NCI-H226 (cell line): ENCODE measurements at places on chromosomes 4 and X.

DNA sequence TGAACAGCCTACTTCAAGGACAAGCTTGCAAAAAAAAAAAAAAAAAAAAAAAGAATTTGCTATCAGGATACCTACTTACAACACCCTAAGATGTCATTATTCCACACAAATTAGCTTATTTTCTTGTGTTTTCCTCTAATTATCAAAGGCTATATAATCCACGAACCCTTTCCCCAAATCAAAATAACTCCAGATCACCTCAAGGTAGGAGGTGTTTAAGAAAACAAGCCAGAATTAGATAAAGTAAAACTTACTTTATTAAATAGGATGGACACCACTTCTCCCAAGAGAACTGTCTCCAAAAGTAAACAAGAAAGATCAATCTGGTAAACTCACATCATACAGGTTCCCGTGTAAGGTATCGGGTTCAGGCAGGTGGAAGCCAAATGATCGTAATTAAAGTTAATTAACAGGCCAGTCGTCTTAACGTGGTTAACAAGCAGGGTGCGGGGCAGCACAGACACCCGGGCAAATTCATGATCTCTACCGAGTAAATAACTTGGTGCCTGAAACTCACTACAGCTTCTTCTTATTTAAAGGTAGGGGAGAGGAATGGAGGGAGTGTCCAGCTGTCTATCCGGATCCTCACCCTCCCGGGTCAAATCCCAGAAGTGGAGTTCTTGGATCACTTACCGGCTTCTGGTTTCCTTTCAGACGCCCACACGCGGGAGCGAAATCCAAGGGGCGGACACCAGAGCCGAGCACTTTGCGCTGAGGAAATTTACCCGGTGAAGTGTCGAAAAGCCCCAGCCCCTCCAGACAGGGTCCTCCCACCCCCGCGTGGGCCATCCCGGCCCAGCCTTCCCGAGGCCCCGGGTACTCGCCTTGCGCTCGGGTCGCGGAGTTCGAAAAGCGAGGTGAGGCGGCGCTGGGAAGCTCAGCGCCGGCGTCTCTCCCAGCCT lies 708 bp downstream of the ARAP2 start:
- DNase-seq = peak; percentile 74

- no peak for DNase-seq
These were observed 236.9 kb downstream of the AR start for GRCh38 chrX:67780694-67781109.

DNA sequence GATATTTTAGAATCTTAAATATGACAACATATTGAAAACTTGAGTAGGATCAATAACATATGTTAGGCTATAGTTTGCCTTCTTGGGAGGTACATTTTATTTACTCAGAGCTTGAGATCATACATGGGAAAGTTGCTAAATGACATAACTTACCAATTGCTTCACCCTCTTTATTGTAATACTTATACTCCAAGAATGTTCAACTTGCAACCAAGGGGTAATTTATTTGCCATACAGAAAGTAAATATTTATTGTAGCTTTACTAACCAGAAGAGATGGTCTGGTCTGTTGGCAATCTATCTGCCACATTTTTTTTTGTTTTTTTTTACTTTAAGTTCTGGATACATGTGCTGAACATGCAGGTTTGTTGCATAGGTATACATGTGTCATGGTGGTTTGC lies 426.6 kb downstream of the ARHGAP24 start:
- DNase-seq = no peak

DNA sequence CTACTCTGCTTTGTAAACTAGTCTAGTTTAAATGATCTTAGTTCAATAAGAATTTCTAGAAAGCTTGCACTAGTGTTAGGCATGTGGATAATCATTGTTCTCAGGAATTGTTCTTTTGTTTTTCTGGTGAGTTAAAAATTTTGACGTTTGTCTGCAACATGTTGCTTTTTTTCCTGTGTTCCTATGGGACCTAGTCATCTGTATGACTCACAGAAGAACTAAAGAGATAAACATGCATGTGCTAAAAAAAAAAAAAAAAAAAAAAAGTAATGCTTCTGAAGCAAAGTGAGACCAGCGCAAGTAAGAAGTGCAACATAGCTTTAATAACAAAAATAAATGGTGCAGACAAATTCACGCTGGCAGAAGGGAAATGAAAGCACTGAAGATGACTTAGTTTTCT lies 471.2 kb downstream of the IQCM start:
- DNase-seq = peak; percentile 36

DNA sequence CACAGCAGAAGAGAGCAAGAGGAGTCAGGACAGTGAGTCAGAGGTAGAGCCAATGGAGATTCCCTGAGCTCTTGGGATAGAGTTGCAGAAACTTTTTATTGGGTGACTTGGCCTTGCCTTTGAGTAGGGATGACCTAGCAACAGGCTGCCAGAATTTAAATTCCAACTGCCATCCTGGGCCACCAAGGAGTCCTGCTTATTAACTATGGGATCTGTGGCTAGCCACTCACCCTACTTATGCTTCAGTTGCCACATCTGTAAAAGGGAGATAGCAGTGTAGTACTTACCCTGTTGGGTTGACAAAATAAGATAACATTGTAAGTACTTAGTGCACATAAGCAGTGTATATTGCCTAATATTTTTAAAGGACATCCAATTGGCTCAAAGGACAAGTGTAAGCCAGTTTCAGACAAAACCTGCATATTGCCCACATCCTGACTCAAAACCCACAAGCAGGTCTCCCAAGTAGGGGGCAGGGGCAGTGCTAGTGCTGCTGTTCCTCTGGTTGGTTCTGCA lies 43.5 kb upstream of the TMEM164 start:
- DNase-seq = no peak

- DNase-seq = no peak
These were observed 215.9 kb downstream of the SOWAHB start for GRCh38 chr4:76681996-76682395.

DNA sequence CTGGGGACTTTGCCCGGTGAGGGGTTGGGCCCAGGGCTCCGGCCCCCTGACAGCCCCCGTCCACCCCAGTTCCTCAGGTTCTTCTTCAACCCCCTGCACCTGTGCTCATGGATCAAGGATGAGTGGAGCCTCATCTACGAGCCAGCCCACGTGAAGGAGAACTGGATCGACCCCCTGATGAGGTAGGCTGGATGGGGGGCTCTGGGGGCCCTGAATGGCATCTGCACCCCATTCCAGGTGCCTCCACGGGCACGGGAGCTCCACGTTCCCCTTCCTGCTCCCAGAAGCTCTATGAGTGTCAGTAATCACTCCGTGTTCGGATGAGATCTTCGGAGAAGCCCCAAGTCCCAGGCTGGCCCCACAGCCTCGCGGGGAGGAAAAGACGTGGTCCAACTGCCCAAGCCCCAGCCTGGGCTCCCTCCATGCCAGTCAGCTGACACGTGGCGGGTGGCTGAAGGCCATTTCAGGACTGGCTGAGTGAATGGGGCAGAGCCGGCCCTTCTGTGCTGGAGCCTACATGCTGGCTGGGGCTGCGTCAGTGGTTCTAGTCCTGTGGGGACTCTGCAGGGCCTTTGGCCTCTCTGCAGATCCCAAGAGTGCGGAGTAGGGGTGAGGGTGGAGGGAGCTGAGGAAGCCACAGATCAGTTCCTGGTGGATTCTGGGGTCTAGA lies 24.4 kb downstream of the CFAP99 start:
- DNase-seq = no peak

DNA sequence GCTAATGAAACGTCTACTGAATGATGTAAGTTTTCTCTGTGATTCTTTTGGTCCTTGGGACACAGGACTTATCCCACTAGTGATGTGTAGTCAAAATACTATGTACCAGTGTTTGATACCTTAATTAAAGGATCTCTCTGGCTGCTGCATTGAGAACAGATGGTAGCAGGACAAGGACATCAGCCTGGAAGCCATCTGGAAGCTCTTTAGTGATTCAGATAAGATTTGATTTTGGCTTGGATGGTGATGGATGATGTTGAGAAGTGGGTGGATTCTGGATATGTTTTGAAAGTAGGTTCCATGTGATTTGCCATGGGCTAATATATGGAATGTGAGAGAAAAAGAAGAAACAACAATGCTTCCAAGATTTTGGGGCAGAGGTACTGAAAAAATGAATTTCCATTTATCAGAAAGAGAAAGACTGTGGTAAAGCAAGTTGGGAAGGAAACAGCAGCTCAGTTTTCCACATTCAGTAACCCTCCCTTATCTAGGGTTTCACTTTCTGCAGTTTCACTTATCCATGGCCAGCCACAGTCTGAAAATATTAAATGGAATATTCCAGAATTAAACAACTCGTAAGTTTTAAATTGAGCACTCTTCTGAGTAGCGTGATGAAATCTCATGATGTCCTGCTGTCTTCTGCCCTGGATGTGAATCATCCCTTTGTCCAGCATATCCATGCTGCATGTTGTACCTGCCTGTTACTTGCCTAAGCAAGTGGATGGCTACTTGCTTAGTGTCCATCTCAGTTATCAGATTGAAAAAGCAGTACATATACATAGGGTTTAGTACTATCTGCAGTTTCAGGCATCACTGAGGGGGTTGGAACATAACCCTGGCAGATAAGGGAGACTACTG lies 15.6 kb downstream of the CD38 start:
- DNase-seq = no peak

DNA sequence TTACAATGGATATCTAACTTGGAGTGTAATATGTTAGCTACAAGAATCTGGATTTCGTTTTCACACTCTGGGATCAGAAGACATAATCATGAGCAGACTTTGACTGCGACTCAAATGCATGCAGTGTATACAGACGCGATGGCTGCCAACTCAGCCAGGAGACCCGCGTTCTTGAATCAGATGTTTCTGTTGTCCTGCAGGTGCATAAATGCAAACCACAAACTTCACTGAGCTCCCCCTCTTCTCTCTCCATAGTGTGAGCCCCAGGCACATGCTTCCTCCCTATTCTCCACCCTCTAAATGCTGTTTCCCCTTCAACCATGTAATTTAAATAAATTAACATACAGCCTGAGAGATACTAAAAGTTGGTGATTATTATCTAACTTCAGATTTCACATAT lies 347.9 kb downstream of the DCHS2 start:
- no peak for DNase-seq

DNA sequence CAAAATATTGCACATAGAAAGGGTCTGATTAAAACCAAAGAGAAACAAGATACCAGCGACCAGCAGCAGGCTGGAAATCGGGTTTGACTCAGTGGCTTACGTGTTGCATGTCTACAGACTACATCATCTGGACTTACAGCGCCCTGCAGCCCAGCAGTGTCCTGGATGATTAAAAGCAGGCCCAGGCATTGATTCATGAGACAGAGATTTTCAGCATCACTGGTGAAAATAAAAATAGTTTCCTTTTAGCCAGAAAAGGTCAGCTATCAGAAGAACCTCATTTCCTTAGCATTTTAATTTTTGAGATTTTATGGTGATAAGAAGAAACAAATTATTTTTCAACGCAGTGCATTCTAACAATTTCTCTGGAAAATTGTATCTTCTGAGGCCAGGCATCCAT lies 190.6 kb downstream of the PTTG2 start:
- no peak for DNase-seq

DNA sequence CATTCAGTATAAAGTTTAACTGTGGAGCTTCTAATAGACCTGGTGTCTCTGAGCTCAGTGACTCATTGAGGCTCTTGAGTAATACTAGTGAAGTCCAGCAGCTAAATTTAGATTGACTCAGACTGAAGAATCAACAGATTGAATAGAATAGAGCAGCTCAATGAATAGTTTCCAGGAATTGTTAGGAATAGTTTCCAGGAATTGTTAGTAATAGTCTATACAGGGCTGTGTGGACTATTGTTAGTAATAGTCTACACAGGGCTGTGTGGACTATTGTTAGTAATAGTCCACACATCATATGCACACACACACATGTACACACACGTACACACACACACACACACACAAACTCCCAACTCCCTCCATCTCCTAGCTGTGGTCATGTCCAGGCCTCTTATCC lies 3.0 kb downstream of the GIMD1 start:
- peak; percentile 78 for DNase-seq

DNA sequence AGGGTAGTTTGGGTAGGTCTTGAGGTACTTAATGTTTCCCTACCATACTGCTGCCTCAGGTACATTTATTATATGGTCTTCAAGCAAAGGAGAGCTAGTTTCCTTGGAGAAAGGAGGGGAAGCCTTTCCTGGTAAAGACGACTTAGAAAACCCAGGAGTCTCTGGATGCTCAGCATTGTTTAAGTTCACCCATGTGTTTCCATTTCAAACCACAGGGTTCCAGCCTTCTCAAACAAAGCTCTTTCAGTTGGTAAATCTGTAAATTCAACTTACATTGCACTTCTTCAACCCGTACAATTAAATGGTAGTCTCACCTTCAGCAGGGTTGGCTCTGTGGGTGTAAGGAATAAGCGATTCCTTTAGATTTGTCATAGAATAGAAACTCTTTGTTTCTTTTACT lies 111.9 kb upstream of the UNC5C start:
- DNase-seq = no peak

DNA sequence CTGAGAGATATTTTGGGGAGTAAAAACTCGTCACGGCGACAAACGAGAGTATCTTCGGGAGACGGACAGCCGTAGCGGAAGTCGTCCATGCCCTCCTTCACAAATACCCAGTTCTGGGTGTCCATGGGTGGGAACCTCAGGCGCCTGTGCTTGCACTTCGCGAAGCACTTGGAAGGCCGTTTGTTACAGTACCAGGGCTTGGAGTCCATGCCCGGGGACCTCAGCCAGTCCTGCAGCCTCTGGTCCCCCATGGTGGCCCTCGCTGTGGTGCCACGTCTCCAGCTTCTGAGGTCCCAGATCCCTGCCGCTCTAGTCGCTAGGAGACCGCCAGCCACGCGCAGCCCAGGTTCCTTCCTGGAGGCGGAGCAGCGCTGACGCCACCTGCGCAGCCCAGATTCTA lies at the start of gene FAM47A:
Gene FAM47A (minus strand): TSS at position 287 of the 400 bp plus-strand sequence. CDS start 36 bp downstream, at position 251.
- no peak for DNase-seq

DNA sequence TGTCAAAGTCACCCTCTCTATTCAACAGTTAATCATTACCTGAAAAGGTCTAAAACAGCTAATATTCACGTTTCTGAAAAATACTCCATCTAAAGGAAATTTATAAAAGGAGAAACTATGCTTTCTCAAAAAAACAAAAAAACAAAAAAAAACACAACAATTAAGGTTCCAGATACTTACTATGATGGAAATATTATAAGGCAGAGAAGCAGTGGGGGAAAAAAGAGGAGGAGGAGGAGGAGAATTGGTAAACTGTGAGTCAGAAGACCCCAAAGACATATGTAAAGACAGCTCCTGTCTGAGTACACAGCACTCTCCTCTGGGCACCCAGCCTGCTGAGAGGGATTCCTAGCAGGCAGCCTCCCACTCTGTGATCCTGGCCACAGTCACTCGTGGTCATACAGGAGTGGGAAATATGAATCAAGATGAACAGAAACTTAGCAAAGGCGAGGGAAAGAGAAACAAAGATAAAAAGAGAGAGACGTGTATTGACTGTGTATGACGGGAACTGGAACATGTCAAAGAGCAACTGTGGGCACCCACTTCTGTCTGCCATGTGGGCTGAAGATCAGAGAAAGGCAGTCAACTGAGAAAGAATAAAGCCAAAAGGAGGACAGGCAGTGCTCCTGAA lies 12.5 kb downstream of the KLHL15 start:
- no peak for DNase-seq

GRCh38 chrX:135509885-135510284 lies 10.6 kb upstream of the INTS6L start:
- no peak for DNase-seq
